ENCODE measurements at places on chromosomes 16 and 17. TPM values are rescaled to one million over a fixed set of nuclear protein-coding genes. Genes with fewer than 3 reads are reported as not detected.

- peak overlapping the region; percentile 41 for H3K4me3 ChIP-seq
- H3K27me3 ChIP-seq = peaks cover 9% of the 10 kb centered on the region
- H3K27ac ChIP-seq = no peak overlapping the region
- DNase-seq = no peak
These were observed 141.2 kb downstream of the SEC14L1 start for GRCh38 chr17:77281904-77282367.

- H3K27ac ChIP-seq = no peak overlapping the region
- H3K27me3 ChIP-seq = no peaks in the 10 kb centered on the region
- no peak for DNase-seq
- H3K4me1 ChIP-seq = peaks cover 9% of the 10 kb centered on the region
- no peak overlapping the region for H3K4me3 ChIP-seq
These were observed 32.1 kb downstream of the CTU2 start for GRCh38 chr16:88738151-88739084.

GRCh38 chr16:4733211-4733742 lies 794 bp downstream of the ANKS3 start:
- peaks cover 16% of the 10 kb centered on the region for H3K4me1 ChIP-seq
- peak overlapping the region; percentile 99 for H3K4me3 ChIP-seq
- no peaks in the 10 kb centered on the region for H3K27me3 ChIP-seq
- peak overlapping the region; percentile 86 for H3K27ac ChIP-seq
- no peaks in the 10 kb centered on the region for H3K36me3 ChIP-seq

GRCh38 chr16:47506800-47507199 lies 45.7 kb downstream of the PHKB start:
- H3K36me3 ChIP-seq = peaks cover 15% of the 10 kb centered on the region
- H3K4me3 ChIP-seq = no peak overlapping the region
- no peaks in the 10 kb centered on the region for H3K4me1 ChIP-seq
- DNase-seq = no peak
- H3K27me3 ChIP-seq = no peaks in the 10 kb centered on the region
- no peak overlapping the region for H3K27ac ChIP-seq

OR3A2 gene
- not detected for total RNA-seq

QPRT gene
- total RNA-seq = 34.9 TPM

GRCh38 chr17:44546671-44547606 lies 10.3 kb upstream of the FZD2 start:
- no peak overlapping the region for H3K27ac ChIP-seq
- no peaks in the 10 kb centered on the region for H3K4me1 ChIP-seq
- H3K36me3 ChIP-seq = no peaks in the 10 kb centered on the region
- no peak overlapping the region for H3K4me3 ChIP-seq

- H3K4me3 ChIP-seq = no peak overlapping the region
- peaks cover 11% of the 10 kb centered on the region for H3K36me3 ChIP-seq
- H3K27ac ChIP-seq = no peak overlapping the region
- DNase-seq = no peak
These were observed 5.4 kb downstream of the TSC2 start for GRCh38 chr16:2053211-2053610.

GRCh38 chr16:82017911-82018568 lies 6.8 kb upstream of the SDR42E1 start:
- DNase-seq = no peak
- no peak overlapping the region for H3K4me3 ChIP-seq
- no peaks in the 10 kb centered on the region for H3K4me1 ChIP-seq
- no peaks in the 10 kb centered on the region for H3K27me3 ChIP-seq
- H3K27ac ChIP-seq = no peak overlapping the region

DNA sequence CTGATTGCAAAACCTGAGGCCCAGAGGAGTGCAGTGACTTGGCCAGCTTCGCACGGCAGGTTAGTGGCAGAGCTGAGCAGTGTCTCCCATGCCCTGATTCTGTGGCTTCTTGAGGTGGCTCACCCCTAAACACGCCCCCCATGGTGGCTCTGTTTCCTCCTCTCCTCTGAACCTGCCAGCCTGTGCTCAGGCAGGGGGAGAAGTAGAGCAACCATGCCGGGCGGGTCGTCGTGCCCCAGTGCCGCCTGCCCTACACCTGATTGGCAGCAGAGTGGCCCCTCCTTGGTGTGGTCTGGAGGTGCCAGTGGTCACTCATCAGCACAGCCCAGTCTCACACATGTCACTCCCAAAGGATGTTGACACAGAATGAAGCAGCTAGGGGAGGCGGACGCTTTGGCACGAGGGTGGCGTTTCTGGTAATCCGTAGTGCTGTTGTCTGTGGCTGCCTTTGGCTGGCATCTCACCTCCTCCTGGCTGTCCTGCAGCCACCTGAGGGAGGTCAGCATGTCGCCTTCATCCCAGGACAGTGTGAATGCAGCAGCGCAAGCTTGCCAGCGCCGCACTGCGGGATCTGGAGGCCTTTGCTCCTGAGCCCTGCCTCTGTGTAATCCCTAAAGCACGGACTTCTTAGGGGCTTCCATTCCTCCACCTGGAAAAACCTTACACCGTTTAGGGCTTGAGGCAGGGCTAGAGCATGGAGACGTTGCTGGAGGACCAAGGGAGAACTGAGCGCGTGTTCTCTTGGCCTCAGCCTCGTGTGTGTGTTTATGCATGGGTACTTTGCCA lies 294.7 kb downstream of the SEC14L1 start:
- H3K27ac ChIP-seq = peak overlapping the region; percentile 40
- no peaks in the 10 kb centered on the region for H3K36me3 ChIP-seq
- H3K4me1 ChIP-seq = peaks cover 90% of the 10 kb centered on the region
- DNase-seq = no peak
- H3K27me3 ChIP-seq = no peaks in the 10 kb centered on the region

NPIPA5 gene
- total RNA-seq = 7.8 TPM

- H3K36me3 ChIP-seq = no peaks in the 10 kb centered on the region
- no peak overlapping the region for H3K27ac ChIP-seq
- no peaks in the 10 kb centered on the region for H3K27me3 ChIP-seq
- DNase-seq = no peak
- H3K4me1 ChIP-seq = no peaks in the 10 kb centered on the region
These were observed 12.3 kb downstream of the EPX start for GRCh38 chr17:58204796-58205195.

GRCh38 chr16:90012991-90013745 lies 6.1 kb downstream of the DBNDD1 start:
- no peaks in the 10 kb centered on the region for H3K4me1 ChIP-seq
- no peaks in the 10 kb centered on the region for H3K36me3 ChIP-seq
- H3K27ac ChIP-seq = no peak overlapping the region

- no peak overlapping the region for H3K4me3 ChIP-seq
- no peaks in the 10 kb centered on the region for H3K4me1 ChIP-seq
- no peak overlapping the region for H3K27ac ChIP-seq
- H3K27me3 ChIP-seq = no peaks in the 10 kb centered on the region
- no peak for DNase-seq
- H3K36me3 ChIP-seq = no peaks in the 10 kb centered on the region
These were observed 29.4 kb downstream of the SLC12A3 start for GRCh38 chr16:56894331-56894917.

C16orf86 gene
- total RNA-seq = 5.9 TPM
